Esophagus squamous epithelium (tissue), 5 donors: ENCODE measurements at places on chromosomes 7 and 10. TPM values are rescaled to one million over a fixed set of nuclear protein-coding genes. Genes with fewer than 3 reads are reported as not detected.

SFRP5 gene
- 0.44 TPM for total RNA-seq

CYP2C19 gene
- 4.0 TPM for total RNA-seq

TRPV6 gene
- total RNA-seq, result 6.9 TPM

DNA sequence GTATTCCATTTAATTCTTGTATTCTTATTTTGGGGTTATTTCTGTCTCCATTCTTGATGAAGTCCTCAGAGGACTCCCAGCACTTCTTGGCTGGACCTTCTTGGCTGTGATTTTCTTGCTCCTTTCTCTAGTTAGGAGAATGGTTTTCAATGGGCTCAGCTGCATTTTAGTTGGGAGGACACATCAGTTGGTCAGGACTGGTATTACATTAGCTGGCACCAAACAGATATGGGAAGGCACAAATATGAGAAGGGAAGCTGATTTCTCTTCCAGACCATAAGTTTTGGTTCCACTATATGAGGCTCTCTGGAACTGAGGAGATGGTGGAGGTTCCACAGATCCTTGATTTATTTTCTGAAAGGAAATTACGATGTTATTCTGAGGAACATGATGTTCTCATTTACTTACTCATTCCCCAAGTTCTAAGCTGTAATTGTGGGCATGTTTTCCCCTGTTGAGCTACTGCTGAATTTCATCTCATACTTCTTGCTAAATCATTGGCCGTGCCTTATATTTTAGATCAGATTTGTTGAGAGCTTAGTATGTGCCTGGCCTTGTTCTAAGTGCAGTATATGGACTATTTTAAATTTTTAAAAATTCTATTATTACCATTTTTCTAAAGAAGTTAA lies 261.0 kb downstream of the THSD7A start:
- H3K27ac ChIP-seq, result no peak overlapping the region
- no peaks in the 10 kb centered on the region for H3K36me3 ChIP-seq
- H3K4me1 ChIP-seq, result no peaks in the 10 kb centered on the region
- H3K4me3 ChIP-seq, result no peak overlapping the region

- no peak for DNase-seq
- H3K36me3 ChIP-seq, result no peaks in the 10 kb centered on the region
- no peaks in the 10 kb centered on the region for H3K4me1 ChIP-seq
- no peak overlapping the region for H3K27ac ChIP-seq
- H3K27me3 ChIP-seq, result no peaks in the 10 kb centered on the region
Observed at GRCh38 chr7:40915071-40915470, 780.3 kb downstream of the SUGCT start.

GJD4 gene
- total RNA-seq, result not detected

- H3K36me3 ChIP-seq, result no peaks in the 10 kb centered on the region
- H3K4me1 ChIP-seq, result peaks cover 14% of the 10 kb centered on the region
- DNase-seq, result no peak
- H3K4me3 ChIP-seq, result peak overlapping the region; percentile 25
- no peaks in the 10 kb centered on the region for H3K27me3 ChIP-seq
Observed at GRCh38 chr7:7100432-7100849, 81.9 kb upstream of the C1GALT1 start.

DNA sequence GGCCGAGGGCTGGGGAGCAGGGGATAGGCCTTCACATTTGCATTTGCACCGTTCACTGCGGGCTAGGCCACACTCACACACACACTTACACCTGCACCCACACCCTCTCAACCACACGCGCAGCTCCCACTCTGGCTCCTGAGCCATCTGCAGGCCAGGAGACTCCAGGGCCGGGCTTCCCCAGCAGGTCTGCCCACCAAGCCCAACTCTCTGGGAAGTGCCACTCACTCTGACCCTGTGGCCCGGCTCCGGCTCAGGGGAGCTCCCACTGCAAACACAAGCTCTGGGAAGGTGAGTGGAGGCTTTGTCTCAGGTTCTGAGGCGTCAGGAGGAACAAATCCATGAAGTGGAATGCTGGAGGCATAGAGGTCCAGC lies 157.9 kb downstream of the NRF1 start:
- no peak for DNase-seq
- H3K4me1 ChIP-seq, result no peaks in the 10 kb centered on the region
- H3K36me3 ChIP-seq, result no peaks in the 10 kb centered on the region
- no peak overlapping the region for H3K4me3 ChIP-seq
- H3K27ac ChIP-seq, result no peak overlapping the region

FOXP2 gene
- total RNA-seq, result 6.7 TPM

DNA sequence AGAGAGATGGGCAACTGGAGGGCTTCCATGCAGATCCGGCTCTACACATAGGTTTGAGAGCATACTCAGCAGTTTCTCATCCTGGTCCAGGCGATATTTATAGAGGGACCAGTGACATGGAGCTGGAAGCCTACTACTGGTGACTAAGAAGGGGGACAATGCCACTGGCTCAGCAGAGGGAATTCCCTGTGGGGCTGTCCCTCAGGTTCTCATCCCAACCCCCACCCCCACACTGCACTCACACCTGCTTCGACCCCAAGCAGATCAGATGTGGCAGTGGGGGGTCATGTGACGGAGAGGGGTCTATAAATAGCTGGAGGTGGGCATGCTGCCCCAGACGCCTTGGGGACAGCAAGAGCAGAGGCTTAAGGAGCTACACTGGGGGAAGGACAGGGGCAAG lies at the start of gene CLCN1:
TSS of gene CLCN1 (plus strand) at position 336 of the 400 bp plus-strand sequence. CDS start 102 bp downstream, outside the sequence.
- DNase-seq, result no peak
- H3K36me3 ChIP-seq, result no peaks in the 10 kb centered on the region
- H3K4me3 ChIP-seq, result no peak within 1 kb of the TSS
- H3K27ac ChIP-seq, result no peak within 1 kb of the TSS
- no peaks in the 10 kb centered on the region for H3K27me3 ChIP-seq

GRCh38 chr7:5758753-5759335 lies 22.6 kb downstream of the RNF216 start:
- no peaks in the 10 kb centered on the region for H3K27me3 ChIP-seq
- H3K4me1 ChIP-seq, result no peaks in the 10 kb centered on the region
- no peak overlapping the region for H3K4me3 ChIP-seq

DNA sequence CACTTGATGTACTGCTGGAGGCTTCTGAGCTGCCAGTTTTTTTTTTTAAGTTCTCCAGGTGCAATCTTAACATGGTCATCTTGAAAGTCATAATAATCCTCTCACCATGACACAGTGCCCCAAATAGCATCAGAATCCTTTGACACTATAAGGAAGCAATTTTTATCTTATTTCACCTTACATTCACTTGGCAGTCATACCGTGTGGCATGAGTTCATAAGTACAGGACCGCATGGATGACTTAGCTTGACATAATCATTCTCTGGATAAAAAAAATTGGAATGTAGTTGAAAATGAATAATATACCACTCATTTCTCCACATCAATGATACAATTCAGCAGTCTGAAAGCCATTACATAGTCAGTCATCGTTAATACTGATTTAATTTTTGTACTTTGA lies 25.6 kb upstream of the TMEM196 start:
- no peaks in the 10 kb centered on the region for H3K36me3 ChIP-seq
- no peaks in the 10 kb centered on the region for H3K27me3 ChIP-seq
- no peak overlapping the region for H3K4me3 ChIP-seq
- no peak overlapping the region for H3K27ac ChIP-seq
- no peaks in the 10 kb centered on the region for H3K4me1 ChIP-seq

PRRT4 gene
- total RNA-seq, result 1.8 TPM

LBX1 gene
- total RNA-seq, result not detected

OR2A5 gene
- total RNA-seq, result not detected

GRCh38 chr10:88095223-88095721 lies 231.8 kb downstream of the PTEN start:
- H3K4me1 ChIP-seq, result no peaks in the 10 kb centered on the region
- no peak overlapping the region for H3K4me3 ChIP-seq
- H3K36me3 ChIP-seq, result no peaks in the 10 kb centered on the region
- DNase-seq, result no peak
- H3K27me3 ChIP-seq, result no peaks in the 10 kb centered on the region

EPHA1 gene
- 87.5 TPM for total RNA-seq

- peak overlapping the region; percentile 38 for H3K4me3 ChIP-seq
- DNase-seq, result no peak
- peak overlapping the region; percentile 23 for H3K27ac ChIP-seq
- no peaks in the 10 kb centered on the region for H3K27me3 ChIP-seq
Observed at GRCh38 chr7:116706668-116707126, 34.7 kb downstream of the MET start.

- no peaks in the 10 kb centered on the region for H3K36me3 ChIP-seq
- H3K4me3 ChIP-seq, result no peak overlapping the region
- no peak overlapping the region for H3K27ac ChIP-seq
- H3K27me3 ChIP-seq, result no peaks in the 10 kb centered on the region
Observed at GRCh38 chr10:734481-734880, 45.0 kb upstream of the DIP2C start.

AGFG2 gene
- total RNA-seq, result 30.1 TPM

DNA sequence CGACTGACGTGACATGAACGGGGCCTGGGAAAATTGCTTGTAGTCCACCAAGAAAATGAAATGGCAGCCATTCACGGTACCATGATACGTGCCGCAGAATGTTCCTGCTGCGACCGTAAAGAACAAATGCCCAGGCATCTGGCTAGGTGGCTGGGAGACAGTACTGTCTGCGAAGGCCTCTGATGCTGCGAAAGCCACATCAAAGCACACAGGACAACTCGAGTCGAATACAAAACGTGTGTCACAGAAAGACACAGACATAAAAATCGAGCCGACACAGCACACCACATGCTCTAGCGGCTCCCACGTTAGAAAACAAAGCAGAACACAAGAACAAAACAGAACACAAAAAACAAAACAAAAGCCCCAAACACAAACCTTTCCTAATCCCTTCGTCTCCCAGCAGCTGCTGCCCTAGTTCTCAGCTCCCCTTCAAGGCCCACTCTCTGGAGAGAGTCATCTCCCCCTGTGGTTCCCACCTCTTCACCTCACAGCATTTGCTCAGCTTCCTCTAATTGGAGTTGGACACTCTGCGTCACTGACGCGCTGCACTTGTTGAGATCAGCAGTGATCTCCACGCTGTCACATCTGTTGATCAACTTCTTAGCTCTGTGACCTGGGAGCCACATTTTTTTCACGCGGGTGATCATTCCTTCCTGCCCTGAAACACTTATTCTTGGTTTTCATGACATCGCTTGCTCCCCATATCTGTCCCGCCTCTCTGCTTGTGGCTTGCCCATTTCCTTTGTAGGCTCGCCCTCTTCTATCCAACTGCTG lies 112.2 kb downstream of the CLEC2L start:
- DNase-seq, result no peak
- H3K36me3 ChIP-seq, result peaks cover 3% of the 10 kb centered on the region
- no peak overlapping the region for H3K27ac ChIP-seq
- H3K4me3 ChIP-seq, result no peak overlapping the region
- no peaks in the 10 kb centered on the region for H3K4me1 ChIP-seq
- H3K27me3 ChIP-seq, result no peaks in the 10 kb centered on the region
